Hair follicular keratinocyte (primary cell): ENCODE measurements at places on chromosomes 1 and 21. TPM values are rescaled to one million over a fixed set of nuclear protein-coding genes. Genes with fewer than 3 reads are reported as not detected.

OR2T27 gene
- not detected in 2 replicates for total RNA-seq

CLCNKB gene
- total RNA-seq = not detected in 2 replicates

SLC19A1 gene
- 6.5 and 15.4 TPM in 2 replicates for total RNA-seq

TMEM82 gene
- not detected in 2 replicates for total RNA-seq

ERICH3 gene
- not detected in 2 replicates for total RNA-seq

IL19 gene
- not detected in 2 replicates for total RNA-seq

SLC16A4 gene
- 0.95 and 1.2 TPM in 2 replicates for total RNA-seq

CA14 gene
- 0.08 and 0.39 TPM in 2 replicates for total RNA-seq

TRPM2 gene
- total RNA-seq = 0.46 TPM in 1 of 2 replicates, not detected in the other

TCP10L gene
- not detected in 2 replicates for total RNA-seq

FMO3 gene
- not detected in 2 replicates for total RNA-seq

CRP gene
- total RNA-seq = not detected in 2 replicates

GPR3 gene
- 1.0 TPM in 2 replicates for total RNA-seq

BGLAP gene
- not detected in 2 replicates for total RNA-seq

FAM229A gene
- total RNA-seq = 1.2 and 1.5 TPM in 2 replicates

LENEP gene
- total RNA-seq = not detected in 2 replicates

TMPRSS15 gene
- not detected in 2 replicates for total RNA-seq

CREG1 gene
- total RNA-seq = 74.6 and 86.9 TPM in 2 replicates

HSPB7 gene
- not detected in 2 replicates for total RNA-seq

GCLM gene
- total RNA-seq = 29.0 and 30.3 TPM in 2 replicates

CYB5RL gene
- total RNA-seq = 0.39 and 1.5 TPM in 2 replicates

SPRR2E gene
- total RNA-seq = 1.1 TPM in 1 of 2 replicates, not detected in the other

GBP6 gene
- total RNA-seq = 0.61 and 1.3 TPM in 2 replicates

DNALI1 gene
- total RNA-seq = 0.04 and 0.23 TPM in 2 replicates

CD53 gene
- total RNA-seq = not detected in 2 replicates

ELF3 gene
- 0.62 TPM in 1 of 2 replicates, not detected in the other for total RNA-seq

LCE5A gene
- total RNA-seq = not detected in 2 replicates

WLS gene
- total RNA-seq = 28.7 and 35.0 TPM in 2 replicates

ARHGEF10L gene
- total RNA-seq = 1.4 and 3.4 TPM in 2 replicates

GPATCH4 gene
- 14.5 and 18.7 TPM in 2 replicates for total RNA-seq

ARHGAP30 gene
- not detected in 2 replicates for total RNA-seq

GJB5 gene
- total RNA-seq = 120 and 157 TPM in 2 replicates

TNFRSF9 gene
- 0.16 TPM in 1 of 2 replicates, not detected in the other for total RNA-seq

ATP1A2 gene
- not detected in 2 replicates for total RNA-seq

KCNE1 gene
- 0.38 TPM in 1 of 2 replicates, not detected in the other for total RNA-seq

UBXN10 gene
- 0.04 and 0.16 TPM in 2 replicates for total RNA-seq

SLAMF8 gene
- 0.72 TPM in 1 of 2 replicates, not detected in the other for total RNA-seq

PSRC1 gene
- 10.2 and 44.1 TPM in 2 replicates for total RNA-seq

RXFP4 gene
- 0.23 TPM in 1 of 2 replicates, not detected in the other for total RNA-seq

FLG2 gene
- total RNA-seq = not detected in 2 replicates
